Left lung (tissue), 14 donors: ENCODE measurements at places on chromosomes 7 and 10. TPM values are rescaled to one million over a fixed set of nuclear protein-coding genes. Genes with fewer than 3 reads are reported as not detected.

RNF32 gene
- total RNA-seq, result 2.0 TPM

BICC1 gene
- total RNA-seq, result 10.9 TPM

ABCA13 gene
- total RNA-seq, result 2.9 TPM

GRCh38 chr10:72355214-72355555 is 466 bp upstream of the DNAJB12 start:
- no peak for DNase-seq

GRCh38 chr7:42344198-42344755 is 107.3 kb upstream of the GLI3 start:
- DNase-seq, result no peak

GRCh38 chr10:59245686-59246085 is 69.2 kb downstream of the PHYHIPL start:
- no peak for DNase-seq

DNA sequence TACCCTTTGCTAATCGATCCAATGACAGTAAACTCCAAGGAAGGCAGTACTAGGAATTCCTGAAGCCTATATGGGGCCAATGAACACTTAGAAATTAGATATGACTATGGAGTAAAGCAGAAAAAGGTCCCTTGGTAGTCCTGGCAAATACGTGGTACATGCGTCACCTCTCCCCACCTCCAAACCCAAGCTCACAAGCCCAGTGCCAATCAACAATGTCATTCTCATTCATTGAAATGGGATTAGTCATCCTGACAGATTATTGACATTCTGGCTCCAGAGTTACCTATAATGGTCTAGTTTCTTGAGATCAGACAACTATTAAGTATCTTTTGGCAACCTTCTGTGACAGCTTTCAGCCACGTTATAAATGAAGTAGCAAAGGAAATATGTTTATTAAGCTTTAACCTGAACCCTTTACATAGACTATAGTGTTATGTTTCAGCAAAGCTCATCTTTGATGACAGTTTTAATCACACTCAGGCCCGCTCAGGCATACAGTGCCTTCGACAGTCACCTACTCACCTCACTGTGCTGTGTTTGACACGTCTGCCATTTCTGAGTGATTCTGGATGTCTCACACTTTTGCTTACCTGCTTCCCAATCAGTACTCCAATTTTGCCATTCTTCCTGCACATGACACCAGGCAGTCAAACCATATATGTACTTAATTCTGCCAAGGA is 69.6 kb upstream of the ADO start:
- DNase-seq, result no peak

DNA sequence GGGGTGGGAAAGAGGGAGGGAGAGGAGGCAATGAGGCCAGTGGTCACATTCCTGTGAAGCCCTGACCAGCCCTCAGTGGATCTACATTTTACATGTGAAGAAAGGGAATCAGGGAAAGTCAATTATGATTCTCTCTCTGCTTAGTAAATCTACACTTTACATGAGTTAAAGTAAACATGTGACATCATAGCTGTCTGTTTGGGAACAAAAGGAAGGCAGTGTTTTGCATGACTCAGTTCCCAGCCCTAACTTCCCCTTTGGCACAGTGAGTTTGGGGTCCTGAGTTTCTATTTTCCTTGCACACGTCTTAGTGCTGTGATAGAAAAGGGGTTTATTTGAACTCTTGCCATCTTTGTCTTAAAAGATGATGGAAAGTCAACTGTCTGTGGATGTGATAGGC is 615.1 kb downstream of the SDK1 start:
- no peak for DNase-seq

DNA sequence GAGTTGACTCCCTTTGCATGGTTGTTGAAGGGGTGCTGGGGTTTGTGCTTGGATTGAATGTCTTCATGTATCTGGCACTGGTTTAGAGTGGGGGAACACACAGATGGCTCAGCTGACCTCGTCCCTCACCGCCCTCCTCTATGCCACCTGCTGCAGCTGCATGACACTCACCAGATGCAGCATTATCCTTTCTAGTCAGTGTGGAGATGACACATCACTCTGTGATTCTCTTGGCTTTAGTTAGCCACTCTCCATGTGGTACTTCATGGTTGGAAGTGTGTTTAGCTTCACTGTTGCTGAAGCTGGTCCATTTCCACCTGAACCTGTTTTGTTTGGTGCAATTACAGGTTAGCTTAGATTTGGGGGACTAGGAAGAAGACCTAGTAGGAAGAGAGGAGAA is 56.3 kb upstream of the BMPER start:
- DNase-seq, result no peak

GRCh38 chr7:41103331-41103730 is 599.6 kb downstream of the INHBA start:
- no peak for DNase-seq

GRCh38 chr7:128247640-128248194 is 6.6 kb downstream of the LEP start:
- no peak for DNase-seq

GRCh38 chr10:68792115-68792514 is 35.2 kb upstream of the STOX1 start:
- no peak for DNase-seq

- DNase-seq, result no peak
Measured at GRCh38 chr10:113890769-113891168, 36.3 kb downstream of the NHLRC2 start.

GRCh38 chr10:124559372-124560132 is 97.9 kb downstream of the LHPP start:
- no peak for DNase-seq

- no peak for DNase-seq
Measured at GRCh38 chr10:21515361-21516241, 9.9 kb downstream of the SKIDA1 start.
